ENCODE measurements at places on chromosomes 5 and 9.

DNA sequence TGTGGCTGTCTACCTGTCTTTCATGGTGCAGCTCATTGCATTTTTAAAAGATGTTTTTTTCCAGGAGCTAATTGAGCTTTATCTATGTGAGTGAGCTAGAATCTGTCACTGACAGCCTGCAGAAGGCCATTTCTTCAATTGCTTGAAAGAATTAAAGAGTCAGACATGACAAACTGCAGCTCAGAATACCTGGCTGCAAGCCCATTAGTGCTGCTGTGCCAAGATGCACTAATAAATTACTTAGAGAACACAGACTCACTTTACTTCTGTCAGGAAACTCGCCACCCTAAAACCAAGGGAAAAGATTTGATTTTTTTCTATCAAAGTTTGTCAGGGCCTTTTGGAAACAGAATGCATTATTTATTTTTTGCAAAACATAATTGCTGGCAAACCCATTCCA, 368.3 kb downstream of the CAAP1 start:
- DNase-seq: no peak

DNA sequence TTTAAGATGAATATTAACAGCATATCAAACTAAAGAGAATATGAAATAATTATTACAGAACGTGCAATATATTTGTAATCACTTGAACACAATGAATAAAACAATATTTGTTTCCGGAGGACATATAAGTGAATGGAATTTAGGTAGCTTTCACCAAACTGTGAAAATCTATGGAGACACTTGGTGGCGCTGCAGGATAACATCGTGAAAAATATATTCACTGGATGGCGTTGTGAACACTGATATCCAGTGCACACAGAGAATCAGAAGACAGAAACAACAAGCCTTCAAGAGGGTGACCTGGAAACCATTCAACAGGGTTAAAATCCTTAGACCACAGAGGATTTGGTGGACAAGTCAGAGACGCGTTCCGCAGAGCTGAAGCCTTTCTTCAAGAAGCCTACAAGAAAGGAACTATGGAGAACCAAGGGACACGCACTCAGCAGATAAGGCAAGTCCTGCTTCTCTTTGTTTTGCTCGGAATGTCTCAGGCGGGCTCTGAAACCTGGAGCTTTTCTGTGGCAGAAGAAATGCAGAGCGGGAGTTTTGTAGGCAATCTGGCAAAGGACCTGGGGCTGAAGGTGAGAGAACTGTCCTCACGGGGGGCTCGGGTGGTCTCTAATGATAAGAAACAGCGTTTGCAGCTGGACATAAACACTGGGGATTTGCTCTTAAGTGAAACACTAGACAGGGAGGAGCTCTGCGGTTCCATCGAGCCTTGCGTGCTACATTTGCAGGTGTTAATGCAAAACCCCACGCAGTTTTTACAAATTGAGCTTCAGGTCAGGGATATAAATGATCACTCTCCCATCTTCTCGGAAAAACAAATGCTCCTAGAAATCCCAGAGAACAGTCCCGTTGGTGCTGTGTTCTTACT, at the start of gene PCDHB11:
PCDHB11 (plus strand) TSS at position 269 of the 877 bp plus-strand sequence; CDS start at position 417, 148 bp downstream.
- DNase-seq: no peak

DNA sequence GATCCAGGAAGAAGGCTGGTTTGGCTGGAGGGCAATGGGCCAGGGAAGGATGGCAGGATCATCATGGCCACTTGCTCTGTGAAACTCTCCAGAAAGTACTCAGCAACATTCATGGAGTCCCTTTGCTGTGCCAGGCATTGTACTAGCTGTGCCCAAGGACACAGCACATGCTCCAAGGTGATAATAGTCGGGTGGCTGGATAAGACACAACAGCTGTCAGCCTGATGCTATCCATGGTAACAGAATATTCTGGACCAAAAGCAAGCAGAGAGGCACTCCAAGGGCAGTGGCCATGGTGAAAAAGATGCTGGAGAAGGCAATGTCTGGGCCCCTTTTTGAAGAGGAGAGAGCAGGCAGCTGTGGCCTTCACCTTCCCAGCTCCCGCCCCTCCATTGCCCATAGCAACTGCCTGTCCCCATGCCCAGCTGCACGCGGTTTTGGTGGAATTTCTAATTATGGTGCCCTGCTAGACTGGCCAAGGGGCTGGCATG, 113.8 kb upstream of the CPEB4 start:
- no peak for DNase-seq

GRCh38 chr5:102971676-102972293, 148.2 kb downstream of the GIN1 start:
- no peak for DNase-seq

DNA sequence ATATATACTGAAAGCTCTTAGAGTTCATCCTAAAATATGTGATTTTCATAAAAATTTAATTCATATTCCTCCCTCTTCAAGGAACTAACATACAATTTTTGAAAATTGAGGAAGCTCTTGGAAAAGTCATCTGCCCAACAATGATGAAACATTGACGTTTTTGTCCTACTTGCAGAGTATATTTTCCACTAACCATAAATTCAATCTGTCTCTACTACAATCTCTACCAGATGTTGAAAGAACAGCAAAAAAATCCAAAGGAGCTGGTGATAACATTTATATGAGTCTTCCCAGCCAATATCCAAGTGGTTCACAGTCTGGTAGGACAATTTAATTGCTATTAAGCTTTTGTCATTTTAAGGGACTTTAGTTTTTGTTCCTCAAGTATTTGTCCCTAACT, 81.1 kb upstream of the NR3C1 start:
- no peak for DNase-seq

- DNase-seq: no peak
These were observed 204.7 kb downstream of the TTLL11 start for GRCh38 chr9:121888438-121888775.

- DNase-seq: no peak
These were observed 152.5 kb upstream of the PTCH1 start for GRCh38 chr9:95669253-95669652.

- no peak for DNase-seq
These were observed 113.5 kb upstream of the RASA1 start for GRCh38 chr5:87154191-87154590.

DNA sequence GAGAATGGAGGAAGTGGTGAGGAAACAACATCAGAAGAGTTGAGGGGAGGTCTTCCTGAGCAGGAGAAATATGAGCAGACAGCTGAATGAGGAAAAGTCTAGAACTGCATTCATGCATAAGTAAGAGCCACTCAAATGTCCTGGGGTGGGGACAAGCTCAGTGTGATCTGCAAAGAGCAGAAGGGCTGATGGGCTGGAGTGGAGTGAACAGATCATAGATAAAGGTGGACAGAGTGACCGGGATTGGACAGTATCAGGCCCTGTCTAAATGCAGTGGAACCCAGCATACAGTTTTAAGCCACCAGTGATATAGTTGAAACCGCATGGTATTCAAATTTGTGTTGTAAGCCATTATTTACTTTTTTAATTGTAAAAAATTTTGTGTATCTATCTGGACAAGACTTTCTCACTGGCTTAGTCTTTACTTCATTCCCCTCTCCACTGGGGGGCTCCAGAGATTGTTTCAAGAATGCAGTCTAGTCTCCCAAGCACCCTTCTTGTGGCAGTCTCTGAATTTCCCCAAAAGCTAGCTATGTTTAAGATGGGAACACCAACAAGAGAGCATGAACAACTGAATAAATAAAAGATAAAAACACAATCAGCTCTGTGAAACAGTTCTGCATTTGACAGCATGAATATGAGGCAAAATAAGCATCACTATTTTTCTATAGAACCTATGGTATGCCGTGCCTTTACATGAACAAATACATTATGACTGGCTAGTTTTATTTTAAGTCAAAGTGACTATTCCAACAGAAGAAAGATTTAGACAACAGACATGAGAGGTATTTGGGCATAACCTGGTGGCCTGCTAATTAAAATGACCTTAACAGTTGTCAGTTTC, 10.7 kb upstream of the STK32A start:
- DNase-seq: no peak

DNA sequence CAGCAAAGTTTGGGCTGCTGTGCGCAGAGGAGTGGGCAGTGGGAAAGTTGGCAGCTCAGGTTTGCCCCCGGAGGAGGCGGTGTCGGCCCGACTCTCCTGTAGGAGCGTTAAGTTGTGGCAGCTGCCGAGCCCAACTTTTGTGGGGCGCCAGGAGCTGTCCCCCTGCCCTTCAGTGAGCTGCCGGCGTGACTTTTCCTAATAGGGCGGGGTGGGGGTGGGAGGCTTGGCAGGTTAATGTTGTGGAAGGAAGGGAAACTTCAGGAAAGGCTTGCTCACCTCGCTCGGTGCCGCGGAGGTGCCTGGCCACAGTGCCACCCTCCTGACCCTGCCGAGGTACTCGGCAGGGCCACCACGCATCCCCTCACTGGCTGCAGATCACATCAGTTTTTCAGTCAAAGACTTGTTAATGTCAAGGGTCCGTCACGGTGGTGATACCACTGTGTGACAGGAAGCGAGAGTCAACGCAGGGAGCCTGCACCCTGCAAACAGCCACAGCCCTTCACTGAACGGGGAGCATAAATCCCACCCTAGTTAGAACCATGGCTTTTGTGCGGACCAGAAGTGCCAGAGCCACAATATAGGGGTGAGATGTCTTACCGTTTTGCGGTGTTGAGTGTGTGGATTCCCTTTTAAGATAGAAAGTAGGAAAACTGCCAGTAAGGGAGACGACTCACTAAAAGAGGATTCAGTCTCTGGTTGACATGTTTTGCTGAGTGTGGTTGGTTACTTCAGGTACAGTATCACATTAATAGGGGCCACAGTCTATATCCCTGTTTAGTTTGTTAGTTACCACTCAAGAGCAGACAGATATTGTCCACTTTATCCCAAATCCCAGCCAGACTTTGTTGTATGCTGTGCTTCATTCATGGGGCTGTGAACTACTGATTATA, 796 bp downstream of the LNPEP start:
- DNase-seq: peak; percentile 6

DNA sequence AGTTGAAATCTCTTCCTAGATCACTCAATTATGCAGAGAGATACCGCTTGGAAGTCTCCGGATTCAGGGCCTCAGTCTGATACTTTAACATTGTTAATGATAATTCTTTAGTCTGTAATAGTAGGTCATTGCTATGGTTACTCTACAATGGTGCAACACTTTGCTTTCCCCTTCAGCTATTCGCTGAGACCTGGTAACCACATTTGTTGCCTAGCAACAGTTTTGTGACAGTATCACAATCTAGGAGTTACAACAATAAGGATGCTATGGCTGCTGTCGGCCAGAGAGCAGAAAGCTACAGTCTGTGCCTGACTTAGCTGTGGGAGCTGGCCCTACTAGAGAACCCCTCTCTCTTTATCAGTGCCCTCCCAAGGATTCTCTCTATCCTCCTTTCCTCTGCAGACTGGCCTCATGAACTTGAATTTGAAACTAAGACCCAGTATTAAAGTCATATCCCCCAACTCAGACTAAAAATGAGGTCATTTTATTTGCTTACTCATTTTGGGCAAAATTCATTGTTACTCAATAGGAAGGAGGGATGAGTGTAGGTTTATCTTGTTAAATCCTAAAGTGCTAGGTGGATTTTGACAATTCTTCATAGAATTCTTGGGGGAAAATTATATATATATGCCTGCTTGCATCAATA, 39.3 kb downstream of the NR2F1 start:
- no peak for DNase-seq

DNA sequence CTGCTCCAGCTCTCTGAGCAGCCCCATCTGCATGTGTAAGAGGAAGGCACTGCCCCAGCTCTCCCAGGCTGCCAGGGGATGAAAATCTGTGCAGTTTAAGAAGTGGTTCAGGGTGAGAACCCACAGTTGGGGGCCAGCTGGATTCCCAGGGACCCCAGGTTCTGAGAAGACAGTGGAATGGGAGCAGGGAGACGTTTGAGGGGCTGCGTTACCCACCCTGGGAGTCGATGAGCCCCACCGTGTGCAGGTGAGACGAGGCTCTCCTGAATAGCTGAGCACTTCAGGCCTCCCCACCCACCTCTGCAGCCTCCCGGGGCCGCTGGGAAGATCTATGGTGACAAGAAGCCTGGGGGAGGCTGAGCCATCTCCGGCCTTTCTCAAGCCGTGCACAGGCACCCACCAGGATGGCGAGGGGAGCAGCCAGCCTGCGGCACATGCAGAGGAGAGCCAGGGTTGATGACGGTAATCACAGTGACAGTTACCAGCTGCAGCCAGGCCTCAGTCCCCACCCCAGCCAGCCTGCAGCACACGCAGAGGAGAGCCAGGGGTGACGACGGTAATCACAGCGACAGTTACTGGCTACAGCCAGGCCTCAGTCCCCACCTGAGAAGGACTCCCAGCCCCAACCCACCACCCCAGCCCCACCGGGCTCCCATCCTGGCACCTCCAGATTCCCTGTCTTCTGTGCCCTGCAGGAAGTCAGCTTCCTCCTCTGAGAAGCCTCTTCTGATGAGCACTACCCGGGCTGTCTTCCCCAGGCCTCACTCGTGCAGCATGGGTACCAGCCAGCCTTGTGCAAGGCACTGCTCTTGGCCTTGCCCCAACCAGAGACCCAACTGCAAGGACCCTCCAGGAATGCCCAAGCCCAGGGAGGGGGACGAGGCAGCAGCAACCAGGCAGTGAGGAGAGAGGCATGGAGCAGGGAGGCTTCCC, 150.8 kb upstream of the PPP1R26 start:
- no peak for DNase-seq

- DNase-seq: no peak
These were observed 47.3 kb upstream of the CDKN2AIPNL start for GRCh38 chr5:134459010-134459403.

GRCh38 chr9:5958273-5958672, 57.2 kb downstream of the RANBP6 start:
- DNase-seq: no peak

DNA sequence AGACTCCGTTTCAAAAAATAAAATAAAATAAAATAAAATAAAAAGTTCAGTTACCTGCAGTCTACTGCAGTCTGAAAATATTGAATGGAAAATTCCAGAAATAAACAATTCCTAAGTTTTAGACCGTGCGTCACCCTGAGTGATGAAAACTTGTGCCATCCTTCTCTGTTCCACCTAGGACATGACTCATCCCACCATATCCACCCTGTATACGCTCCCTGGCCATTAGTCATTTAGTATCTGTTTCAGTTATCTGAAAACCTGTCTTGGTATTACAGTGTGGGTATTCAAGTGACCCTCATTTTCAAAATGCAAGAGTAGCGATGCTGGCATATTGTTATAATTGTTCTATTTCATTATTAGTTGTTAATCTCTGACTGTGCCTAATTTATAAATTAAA, 51.8 kb upstream of the TEX48 start:
- no peak for DNase-seq

DNA sequence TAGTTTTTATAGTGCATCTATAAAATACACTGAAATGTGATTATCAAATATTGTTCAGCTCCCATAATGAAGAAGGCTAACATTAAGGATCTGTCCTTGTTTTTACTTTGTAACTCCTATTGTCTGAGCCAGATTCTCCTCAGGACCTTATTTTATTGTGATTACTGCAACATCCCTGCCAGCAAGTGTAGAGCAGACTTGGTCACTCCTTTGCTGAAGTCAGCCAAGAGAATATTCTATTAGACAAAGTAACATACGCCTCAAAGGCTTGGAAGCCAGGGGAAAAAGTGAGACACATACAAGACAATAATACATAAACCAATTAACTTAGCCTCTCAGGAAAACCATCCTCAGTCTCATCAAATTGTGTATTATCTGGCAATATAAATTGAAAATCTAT, 269.6 kb downstream of the ARL15 start:
- DNase-seq: no peak

GRCh38 chr9:4101667-4102066, 198.2 kb downstream of the GLIS3 start:
- no peak for DNase-seq

GRCh38 chr5:101009758-101010519, 106.9 kb upstream of the ST8SIA4 start:
- DNase-seq: no peak

- no peak for DNase-seq
These were observed 32.7 kb downstream of the GRIA1 start for GRCh38 chr5:153523211-153523610.

GRCh38 chr9:133961226-133962165, 30.6 kb downstream of the VAV2 start:
- no peak for DNase-seq
